ENCODE measurements at places on chromosomes 11 and 22. TPM values are rescaled to one million over a fixed set of nuclear protein-coding genes. Genes with fewer than 3 reads are reported as not detected.

Gene SYT7
- 2.2 TPM for total RNA-seq

Gene CARD10
- 5.6 TPM for total RNA-seq

Gene MUC2
- total RNA-seq = not detected

Gene CST6
- total RNA-seq = 0.20 TPM

Gene CCDC157
- total RNA-seq = 1.5 TPM

Gene DTX4
- total RNA-seq = 6.2 TPM

Gene KCNK4
- total RNA-seq = not detected

Gene LRRC10B
- not detected for total RNA-seq

Measured in cardiac ventricle fibroblast (primary cell).